ENCODE measurements at places on chromosomes 1 and 21. TPM values are rescaled to one million over a fixed set of nuclear protein-coding genes. Genes with fewer than 3 reads are reported as not detected.

GRCh38 chr1:113219377-113219776 lies 146.4 kb downstream of the LRIG2 start:
- DNase-seq: no peak

- DNase-seq: no peak
Observed at GRCh38 chr21:20538039-20538658, 460.1 kb upstream of the NCAM2 start.

DNA sequence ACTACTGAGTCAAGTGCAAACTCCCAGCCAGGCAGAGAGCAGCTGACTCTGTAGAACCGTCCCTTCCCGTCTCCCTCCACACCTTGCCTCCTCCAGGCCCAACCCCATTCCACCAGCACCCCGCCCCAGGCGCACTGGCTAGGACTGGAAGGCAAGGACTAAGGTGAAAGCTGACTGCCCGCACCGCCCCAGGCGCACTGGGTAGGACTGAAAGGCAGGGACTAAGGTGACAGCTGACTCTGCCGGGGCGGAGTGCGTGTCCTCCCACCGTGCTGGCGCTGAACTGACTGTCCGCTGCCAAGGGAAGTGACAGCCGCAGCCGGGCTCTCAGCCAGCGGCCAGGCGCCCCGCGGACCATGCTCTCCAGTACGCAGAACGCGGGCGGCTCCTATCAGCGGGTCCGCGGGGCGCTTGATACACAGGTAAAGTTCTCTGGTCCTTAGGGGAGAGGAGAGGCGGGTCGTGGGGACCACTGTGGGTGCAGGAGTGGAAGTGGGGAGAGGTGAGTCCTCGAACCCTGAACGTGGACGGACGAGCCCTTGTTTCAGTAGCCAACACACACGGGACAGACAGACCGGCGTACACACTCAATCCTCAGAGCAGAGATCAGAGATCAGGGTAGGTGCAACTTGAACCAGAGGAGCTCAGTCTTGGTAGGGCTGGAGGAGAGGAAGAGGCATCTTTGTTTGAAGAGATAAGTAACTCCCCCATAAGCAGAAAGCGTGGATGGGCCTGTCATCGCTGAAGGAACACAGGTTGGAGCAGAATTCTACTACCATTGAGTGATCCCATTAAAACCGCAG lies 58.0 kb downstream of the RBM11 start:
- peak; percentile 47 for DNase-seq

Gene BLZF1
- 23.6 TPM for total RNA-seq
